Left lobe of liver (tissue), 2 donors: ENCODE measurements at places on chromosomes 2 and 18.

GRCh38 chr2:20334605-20335203 is 15.9 kb downstream of the PUM2 start:
- DNase-seq = no peak

GRCh38 chr2:233006648-233007047 is 6.4 kb downstream of the NGEF start:
- peak; percentile 12 for DNase-seq

DNA sequence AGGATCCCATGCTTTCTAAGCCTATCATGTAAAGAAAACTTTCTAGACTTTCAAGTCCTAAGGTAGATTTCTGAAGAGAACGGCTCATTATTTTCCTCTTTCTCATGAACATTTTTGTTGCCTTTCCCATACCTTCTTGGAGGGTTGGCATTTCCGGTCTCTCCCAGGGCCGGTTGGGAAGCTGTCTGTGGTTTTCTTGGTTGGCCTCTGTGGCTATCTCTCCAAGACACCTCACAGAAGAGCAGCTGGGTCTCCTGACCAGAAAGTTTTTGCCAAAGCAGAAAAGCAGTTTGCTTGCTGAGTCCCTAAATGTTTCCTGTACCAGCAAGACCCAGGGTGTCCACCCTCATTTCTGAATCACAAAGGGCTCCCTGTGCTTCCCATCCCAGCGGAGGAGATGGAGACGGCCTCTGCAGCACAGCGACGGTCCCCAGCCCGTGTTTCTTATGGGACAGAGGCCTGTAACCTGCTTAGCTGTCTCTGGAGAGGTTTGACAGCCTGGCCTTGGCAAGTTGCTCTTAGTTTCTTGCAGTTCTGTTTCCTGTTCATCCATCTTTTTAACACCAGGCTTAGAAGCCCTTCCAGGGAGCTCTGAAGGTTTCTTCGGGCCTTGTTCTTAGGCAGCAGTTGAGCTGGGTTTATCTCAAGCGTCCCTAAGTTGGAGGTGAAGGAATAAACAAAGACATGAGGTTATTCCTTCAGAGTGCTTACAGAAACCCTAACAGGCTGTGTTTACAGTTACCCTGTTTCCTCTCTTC is 39.8 kb downstream of the GREB1 start:
- no peak for DNase-seq

- DNase-seq = no peak
These were observed 64.2 kb downstream of the CCDC150 start for GRCh38 chr2:196703695-196704094.

DNA sequence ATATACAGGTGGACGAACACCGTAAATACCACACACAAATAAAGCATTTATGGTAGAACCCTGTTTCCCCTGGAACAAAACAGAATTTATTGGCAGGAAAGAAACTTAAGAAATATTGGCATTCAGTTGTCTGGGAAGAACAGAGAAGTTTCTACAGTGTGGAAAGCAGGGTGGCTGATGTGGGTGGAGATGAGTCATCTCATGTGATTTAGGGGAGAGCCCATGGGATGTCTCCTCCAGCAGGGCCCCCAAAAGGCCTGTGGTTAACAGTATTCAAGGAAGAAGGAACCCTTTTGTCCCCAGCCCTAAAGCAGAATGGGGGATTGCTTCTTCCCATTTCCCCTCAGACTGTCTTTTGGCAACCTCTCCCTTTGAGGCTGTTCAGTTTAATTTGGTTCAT is 24.2 kb downstream of the SIX3 start:
- DNase-seq = no peak

- DNase-seq = no peak
These were observed 116.5 kb upstream of the FOSL2 start for GRCh38 chr2:28276076-28276618.

DNA sequence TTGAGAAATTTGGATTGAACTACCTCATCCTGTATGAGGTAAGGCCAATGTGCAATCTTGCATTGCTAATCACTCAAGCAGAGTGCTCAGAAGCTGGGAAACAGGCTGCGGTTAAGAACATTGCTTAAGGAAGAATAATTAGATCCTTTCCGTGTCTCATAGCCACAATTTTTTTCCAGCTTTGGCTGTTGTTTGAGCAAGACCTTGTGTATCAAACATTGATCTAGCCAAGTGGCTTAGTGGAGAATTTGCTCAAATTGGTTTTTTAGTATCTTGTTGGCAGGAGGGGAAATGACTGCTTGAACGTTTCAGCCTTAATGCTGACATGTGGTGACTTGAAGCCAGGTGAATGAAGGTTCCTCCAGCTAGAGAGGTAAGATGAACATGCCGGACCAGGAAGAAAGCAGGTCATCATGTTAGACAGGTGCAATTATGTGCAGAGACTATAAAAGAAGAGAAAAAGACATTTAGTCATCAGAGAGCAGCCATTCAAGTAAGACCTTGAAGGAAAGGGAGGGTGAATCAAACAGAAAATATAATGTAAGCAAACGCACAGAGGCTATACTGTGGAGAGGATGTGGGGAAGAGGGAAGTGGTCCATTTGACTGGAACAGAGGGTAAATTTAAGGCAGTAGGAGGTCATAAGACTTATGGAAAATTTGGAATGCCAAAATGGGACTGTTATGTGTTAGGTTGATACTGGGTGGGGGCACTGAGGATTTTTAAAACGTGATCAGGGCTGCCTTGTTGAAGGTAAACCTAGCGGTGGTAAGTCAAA is 98.9 kb upstream of the CYP1B1 start:
- DNase-seq = no peak
